ENCODE measurements at places on chromosomes 2 and 18.
A peak's percentile ranks its signal among the peaks of the same experiment; 100 is the strongest.

DNA sequence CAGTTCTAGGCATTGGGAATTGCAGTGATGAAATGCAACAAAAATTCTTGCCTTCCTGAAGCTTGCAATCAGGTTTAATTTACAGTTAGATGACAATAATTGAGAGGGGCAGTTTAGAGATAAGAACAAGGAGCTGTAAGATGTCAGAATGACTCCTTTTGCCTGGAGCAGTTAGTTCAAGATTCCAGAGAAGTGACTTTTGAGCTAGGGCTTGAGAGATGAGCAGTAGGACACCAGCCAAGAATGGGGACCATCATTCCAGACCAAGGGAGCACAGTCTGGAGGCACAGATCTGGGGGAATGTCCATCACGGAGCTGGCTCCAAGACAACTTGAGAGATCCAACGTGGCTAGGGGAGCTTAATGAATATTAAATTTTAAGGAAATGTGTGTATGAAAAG, 26.8 kb downstream of the CACNB4 start:
- no peak for DNase-seq

GRCh38 chr2:39696838-39697237, 31.1 kb downstream of the TMEM178A start:
- no peak for DNase-seq

GRCh38 chr2:88897715-88898114, 206.2 kb downstream of the RPIA start:
- DNase-seq: no peak

DNA sequence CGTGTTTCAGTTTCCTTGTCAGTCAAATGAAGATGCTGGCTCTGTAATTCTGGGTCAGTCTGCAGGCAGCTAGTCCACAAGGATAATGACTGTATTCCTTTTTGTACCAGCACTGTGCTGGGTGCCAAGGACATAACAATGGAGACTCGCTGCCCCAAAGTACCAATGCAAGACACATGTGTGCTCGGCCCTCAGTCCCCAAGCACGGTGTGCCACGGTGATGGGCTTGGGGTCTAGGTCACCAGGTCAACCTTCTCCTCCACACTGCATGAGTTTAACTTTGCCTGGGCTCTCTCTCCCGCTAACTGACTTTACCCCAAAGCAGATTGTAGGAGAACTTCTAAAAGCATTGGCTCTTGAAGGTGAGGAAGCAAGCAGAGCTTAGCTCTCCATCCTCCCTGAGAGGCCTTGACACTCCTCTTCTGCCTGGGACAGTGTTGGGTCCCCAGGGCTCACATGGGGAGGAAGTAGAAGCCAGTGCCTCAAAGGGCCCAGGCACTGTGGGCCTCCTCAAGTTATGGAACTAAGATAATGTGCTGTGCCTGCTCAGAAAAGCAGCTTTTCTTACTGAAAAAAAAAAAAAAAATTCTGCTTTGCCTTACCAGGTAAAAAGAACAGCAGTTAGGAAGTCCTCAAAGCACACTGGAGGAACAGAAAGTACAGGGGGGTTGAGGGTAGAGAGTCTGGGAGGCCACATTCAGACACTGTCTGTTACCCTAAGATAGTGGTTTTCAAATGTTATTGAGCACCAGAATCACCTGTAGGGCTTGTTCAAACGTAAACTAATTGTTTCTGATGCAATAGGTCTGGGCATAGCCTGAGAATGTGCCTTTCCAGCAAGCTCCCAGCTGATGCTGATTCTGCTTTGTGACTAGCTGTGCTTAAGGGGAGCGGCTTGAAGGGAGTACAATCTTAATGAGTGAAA, 276.4 kb upstream of the CXCR4 start:
- no peak for DNase-seq

- DNase-seq: no peak
These were observed 355.0 kb upstream of the LYPD1 start for GRCh38 chr2:133025004-133025403.

DNA sequence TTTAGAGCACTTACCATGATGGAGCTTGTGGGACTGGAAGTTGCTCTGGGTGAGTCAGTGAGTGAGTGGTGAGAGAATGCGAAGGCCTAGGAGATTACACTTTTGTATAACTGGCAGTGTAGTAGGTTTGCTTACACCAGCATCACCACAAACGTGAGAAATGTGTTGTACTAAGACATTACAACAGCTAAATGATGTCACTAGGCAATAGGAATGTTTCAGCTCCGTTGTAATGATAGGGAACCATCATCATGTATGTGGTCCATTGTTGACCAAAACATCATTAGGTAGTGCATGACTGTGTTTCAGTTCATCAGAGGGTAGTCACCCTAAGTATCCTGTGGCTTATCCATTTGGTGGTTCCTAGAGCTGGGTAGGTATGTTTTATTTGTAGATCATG, 11.9 kb downstream of the ZNF407 start:
- DNase-seq: no peak

GRCh38 chr18:51461956-51462355, 264.5 kb upstream of the MEX3C start:
- no peak for DNase-seq

DNA sequence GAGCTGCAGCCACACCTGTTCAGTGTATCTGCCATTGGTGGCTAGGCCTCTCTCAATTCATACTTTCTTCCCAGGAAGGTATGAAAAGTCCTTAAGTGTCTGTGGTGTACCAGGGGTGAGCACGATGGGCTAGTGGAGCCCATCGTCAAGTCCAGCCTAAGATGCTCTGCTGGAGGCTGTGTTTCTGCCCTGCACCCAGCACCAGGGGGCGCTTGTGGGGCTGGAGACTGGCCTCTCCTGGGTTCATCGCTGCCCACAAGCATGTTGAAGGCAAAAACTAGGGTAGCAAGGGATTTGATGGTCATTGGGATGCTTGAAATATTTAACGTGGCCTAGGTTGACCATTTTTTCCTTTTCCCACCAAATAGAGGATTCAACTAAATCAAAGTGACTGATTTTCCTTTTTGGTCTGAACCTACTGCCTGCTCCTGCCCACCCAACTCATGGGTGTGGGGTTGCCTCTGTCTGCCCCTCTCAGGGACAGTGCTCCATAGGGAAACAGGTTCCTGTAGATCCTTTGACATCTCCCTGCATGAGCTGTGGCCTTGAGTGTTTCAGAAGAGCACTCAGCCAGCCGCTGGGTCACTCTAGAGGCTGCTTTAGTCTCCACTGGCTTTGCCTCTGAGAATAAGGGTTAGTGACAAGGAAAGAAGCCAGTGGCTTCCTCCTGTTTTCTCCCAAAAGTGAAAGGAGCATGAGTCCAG, 59.0 kb downstream of the TPGS2 start:
- no peak for DNase-seq

- no peak for DNase-seq
These were observed 271.0 kb upstream of the HS6ST1 start for GRCh38 chr2:128589681-128590080.

DNA sequence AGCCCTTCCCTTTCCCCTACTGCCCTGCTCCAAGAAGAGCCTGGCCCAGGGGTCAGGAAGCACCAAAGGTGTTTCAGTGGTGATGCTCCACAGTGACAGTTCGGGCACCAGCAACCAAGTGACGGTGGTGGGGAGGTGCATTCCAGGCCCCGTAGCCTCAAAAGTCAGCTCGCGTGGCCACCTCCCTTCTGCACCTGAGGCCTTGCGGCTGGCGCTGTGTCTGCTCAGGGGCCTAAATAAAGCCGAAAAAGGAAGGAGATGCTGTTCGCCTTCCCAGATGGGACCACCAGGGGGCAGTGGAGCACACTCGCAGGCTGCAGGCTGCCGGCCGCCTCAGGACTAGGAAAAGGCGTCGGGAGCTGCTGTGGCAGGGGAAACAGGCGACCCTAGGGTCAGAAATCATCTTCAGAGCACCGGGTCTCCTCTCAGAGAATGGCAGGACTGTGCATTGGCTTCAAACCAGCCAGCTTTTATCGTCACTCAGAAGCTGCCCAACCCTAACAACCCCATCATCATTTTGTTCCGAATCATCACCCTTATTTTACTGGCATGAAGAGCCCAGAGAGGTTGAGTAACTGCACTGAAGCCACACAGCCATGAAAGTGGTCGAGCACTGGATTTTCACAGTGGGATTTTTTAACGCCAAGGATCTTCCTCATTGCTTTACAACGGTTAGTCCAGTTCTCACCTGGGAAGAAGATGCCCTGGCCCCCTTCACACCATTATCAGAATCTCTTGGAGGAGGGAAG, 213.0 kb upstream of the CELF4 start:
- DNase-seq: peak; percentile 8

GRCh38 chr2:104163611-104164130, 690.2 kb upstream of the POU3F3 start:
- no peak for DNase-seq

DNA sequence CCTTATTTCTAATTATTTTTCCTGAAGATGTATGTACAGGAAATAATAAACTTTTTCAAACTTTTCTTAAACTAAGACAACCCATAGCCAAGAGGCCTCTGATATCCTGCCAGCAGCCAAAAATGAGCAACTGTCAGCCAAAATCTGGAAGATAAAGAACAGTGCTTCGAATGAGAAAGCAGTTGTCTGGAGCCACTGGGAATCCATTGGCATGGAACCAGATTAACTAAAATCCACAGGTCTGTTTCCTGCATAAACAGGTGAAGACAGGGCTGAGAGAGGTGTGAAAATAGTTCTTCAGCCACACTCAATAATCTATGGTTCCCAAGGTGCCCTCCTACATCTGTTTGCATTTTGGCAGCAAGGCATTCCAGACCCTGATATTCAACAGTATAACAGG, 1076.7 kb upstream of the PIK3C3 start:
- DNase-seq: no peak

- no peak for DNase-seq
These were observed 465.9 kb upstream of the ID2 start for GRCh38 chr2:8215982-8216381.

DNA sequence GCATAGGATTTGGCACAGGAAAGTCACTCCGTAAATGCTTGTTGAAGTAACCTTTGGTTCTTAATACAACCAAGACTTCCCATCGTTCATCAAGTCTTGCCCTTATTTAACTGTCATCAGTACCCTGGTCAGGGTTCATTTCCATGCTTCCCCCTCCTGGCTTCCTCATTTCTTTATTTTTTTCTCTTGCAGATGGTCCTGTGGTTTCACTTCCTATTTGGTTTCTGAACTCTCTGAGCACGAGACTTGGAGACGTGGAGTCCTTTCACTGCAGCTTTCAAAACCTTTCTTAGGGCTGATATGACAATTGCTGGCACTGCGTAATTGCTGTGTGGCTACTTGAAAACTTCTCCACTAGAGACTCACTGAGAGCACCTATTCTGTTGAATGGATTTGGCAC, 59.9 kb upstream of the PID1 start:
- no peak for DNase-seq

DNA sequence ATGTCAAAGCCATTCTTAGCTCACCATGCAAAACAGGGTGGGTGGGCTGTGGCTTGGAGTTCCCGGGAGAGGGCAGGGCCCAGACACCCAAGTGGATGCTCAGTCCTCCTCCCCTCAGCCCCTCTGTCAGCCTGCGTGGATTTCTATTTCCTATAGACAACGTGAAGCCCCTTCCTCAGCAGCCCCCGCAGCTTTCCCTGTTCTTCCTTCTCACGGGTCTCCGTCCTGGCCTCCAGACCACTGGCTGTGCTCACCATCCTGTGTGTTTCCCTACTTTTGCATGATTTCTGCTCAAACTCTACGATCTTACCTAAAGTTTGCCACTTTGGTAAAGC, 155.0 kb upstream of the PXDN start:
- DNase-seq: no peak

DNA sequence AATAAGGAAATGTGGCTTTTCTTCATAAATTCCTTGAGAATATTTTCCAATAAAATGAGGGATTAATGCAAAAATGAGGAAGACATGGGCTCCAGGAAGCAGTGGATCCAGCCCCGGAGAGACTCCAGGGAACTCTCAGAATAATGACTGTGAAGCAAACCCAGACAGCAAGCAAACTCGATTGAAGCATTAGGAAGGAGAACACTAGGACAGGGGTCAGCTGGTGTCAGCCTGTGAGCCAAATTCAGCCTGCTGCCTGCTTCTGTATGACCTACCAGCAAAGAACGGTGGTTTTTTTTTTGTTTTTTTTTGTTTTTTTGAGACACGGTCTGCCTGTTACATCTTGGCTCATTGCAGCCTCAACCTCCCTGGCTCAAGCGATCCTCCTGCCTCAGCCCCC, 274.3 kb upstream of the FBXO11 start:
- DNase-seq: no peak

DNA sequence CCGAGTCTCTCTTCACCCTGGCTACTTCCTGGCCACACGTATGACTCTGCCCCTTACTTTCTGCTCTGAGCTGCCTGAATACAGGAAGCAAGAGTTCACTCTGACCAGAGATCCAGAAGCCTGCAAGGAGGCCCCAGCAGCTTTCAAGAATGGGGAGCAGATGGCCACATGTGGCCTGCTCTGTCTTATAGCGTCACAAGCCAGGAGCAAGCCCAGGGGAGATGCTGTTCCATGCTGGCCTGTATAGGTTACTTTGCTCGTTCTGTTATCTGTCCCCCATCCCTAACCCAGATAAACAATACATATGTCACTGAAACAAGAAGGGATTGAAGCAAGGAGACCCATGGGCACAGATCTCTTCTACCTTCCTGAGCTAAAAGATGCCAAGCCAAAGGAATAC, 4.3 kb downstream of the PNKD start:
- DNase-seq: no peak

- DNase-seq: no peak
These were observed 28.0 kb downstream of the CNGA3 start for GRCh38 chr2:98374286-98374685.

GRCh38 chr2:45180033-45180746, 170.9 kb upstream of the SIX2 start:
- no peak for DNase-seq

- no peak for DNase-seq
These were observed 23.5 kb downstream of the HADHB start for GRCh38 chr2:26268213-26268612.

GRCh38 chr2:222399038-222399783, 25.1 kb upstream of the SGPP2 start:
- DNase-seq: no peak

GRCh38 chr2:217270485-217271121, 410.7 kb upstream of the TNP1 start:
- DNase-seq: no peak

- no peak for DNase-seq
These were observed 77.9 kb downstream of the NRP2 start for GRCh38 chr2:205760157-205760556.

DNA sequence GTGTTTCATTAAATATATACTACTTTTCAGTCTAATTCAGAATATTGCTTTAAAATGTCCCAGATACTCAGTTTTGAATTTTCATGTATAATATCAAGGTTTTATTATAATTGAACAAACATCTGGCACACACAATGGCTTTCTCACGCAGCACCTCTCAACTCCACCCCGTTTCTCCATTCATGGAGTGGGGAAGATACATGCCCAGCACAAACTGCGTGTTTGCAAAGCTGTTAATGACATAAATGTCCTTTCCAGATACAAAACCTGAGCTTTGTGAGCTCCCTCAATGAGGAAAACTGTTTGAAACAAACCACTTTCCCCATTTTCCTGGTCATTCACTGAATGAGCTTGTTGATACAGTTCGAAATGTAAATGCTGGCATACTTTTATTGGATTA, 150.3 kb upstream of the RASGRP3 start:
- DNase-seq: no peak

GRCh38 chr2:45182667-45183295, 173.5 kb upstream of the SIX2 start:
- no peak for DNase-seq

- DNase-seq: no peak
These were observed 9.9 kb upstream of the SLC66A3 start for GRCh38 chr2:11145350-11145749.
